HS-5 (cell line): ENCODE measurements at places on chromosomes 4 and X.
A peak's percentile ranks its signal among the peaks of the same experiment; 100 is the strongest.

- DNase-seq = peak; percentile 47
These were observed 148.2 kb downstream of the COMMD8 start for GRCh38 chr4:47315346-47315745.

DNA sequence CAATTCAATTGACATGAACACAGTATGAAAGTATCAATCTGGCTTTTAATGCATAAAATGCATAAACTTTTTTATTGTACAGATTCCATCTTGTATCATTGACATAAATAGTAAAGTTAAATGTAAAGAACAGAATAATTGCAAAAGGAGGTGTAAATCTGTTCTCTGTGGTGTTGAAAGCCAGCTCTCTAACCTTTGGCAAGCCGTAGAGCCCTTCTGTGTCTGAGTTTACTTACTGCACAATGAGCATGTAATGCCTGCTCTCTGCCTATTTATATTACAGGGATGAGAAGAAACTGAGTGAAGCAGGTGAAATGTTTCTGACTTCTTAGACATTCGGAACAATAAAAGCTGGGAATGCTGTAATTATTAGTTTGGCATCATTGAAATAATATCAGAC lies 389.3 kb upstream of the EPHA5 start:
- no peak for DNase-seq

GRCh38 chr4:147366164-147366563 lies 114.7 kb upstream of the EDNRA start:
- DNase-seq = no peak

DNA sequence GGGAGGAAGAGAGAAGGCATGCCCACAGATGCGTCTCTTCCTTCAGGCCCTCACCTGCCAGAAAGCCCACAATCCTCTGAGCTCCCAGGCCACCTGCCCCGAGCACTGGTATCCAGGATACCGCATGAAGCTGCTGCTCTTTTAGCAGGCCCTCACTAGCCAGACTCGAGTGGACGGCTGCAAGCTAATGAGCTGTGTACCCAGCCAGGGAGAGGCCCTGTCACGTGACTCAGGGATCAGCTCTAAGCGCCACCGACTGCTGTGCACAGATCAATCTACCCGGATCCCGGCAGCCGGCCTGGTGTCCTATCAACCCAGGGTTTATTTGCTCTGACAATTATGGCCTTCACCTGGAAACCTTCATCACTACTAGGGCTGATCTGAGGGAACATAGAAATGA lies 39.0 kb downstream of the BCOR start:
- DNase-seq = no peak

GRCh38 chrX:23578079-23578478 lies 89.2 kb upstream of the PRDX4 start:
- peak; percentile 30 for DNase-seq

GRCh38 chr4:101853028-101853427 lies 62.5 kb downstream of the BANK1 start:
- no peak for DNase-seq

DNA sequence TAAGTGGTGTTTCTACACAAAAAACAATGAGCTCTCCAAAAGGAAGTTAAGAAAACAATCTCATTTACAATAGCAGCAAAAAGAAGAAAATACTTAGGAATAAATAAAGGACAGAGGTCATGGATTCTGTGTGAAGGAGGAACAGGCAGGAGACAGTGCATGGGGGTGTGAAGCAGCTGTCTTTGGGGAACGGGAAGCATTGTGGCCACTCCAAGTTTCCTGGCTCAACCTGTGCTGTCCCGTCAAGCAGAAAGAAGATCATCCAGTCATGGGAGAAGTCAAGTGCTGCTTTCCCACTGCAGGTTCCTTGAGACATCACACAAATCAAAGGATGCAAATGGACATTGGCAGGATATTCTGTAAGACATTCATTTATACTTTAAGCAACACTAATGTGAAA lies 66.1 kb upstream of the MAML3 start:
- DNase-seq = no peak

- DNase-seq = no peak
These were observed 10.2 kb upstream of the RHOH start for GRCh38 chr4:40186665-40187014.

DNA sequence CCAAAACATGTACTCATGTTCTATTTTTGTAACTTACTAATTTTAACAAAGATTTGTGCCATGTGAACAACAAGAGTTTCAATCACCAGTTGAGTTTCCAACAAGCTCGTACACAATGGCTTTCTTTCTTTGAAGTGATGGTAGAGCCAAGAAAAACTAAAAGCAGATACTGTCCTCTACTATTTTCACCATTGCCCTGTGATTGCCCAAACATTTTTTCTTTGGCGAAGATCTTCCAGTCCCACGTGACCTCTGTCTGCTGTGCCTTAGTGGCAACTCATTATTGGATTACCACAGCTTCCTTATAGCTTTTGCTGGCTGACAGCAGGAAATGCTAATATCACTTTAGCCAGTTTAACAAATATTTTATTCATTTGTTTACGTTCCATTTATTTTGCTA lies 1147.1 kb downstream of the STIM2 start:
- DNase-seq = no peak

- no peak for DNase-seq
These were observed at the start of gene GPRASP1 for GRCh38 chrX:102651242-102652011. GPRASP1 (plus strand) TSS chrX:102651483; CDS start chrX:102653914, 2,431 bp downstream.

DNA sequence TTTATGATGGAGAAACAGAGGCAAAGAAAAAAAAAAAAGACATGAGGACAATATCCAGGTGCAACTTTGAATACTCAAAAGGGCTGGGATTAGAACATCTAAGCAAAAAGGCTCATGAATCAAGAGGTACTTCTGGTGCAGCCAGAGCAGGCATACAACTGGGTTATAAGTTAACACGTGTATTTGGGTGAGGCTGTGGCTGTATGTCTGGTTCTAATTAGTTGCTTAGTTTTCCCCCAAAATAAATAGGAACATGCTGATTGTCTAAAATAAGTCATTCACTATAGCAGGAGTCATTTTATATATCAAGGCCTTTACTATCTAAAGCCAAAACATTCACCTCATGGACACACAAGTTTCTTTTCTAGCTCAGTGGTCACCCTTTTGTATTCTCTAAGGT lies 20.2 kb downstream of the NHS start:
- no peak for DNase-seq

- no peak for DNase-seq
These were observed 346.1 kb downstream of the GBA3 start for GRCh38 chr4:23038626-23039491.

- no peak for DNase-seq
These were observed 172.5 kb downstream of the ANKRD50 start for GRCh38 chr4:124540014-124540413.

- DNase-seq = no peak
These were observed 18.5 kb downstream of the ANXA3 start for GRCh38 chr4:78570117-78570516.

DNA sequence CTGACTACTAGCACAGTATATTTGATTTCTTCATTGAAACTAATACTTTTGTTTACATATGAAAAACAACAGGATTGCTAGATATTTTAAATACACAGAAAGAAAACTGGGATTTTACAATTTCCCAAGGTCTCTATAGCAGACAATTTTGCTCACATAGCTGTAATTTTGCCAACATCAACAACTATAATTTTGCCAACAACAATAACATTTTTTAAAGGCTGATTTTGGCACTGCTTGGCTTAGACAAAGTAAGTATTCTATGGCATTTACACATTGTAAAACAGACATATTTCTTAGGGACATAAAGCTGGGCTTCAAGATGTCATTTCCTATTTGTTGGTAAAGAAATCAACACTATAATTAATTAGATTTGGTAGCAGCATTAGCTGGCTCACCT lies 922.1 kb downstream of the RAB28 start:
- DNase-seq = no peak

DNA sequence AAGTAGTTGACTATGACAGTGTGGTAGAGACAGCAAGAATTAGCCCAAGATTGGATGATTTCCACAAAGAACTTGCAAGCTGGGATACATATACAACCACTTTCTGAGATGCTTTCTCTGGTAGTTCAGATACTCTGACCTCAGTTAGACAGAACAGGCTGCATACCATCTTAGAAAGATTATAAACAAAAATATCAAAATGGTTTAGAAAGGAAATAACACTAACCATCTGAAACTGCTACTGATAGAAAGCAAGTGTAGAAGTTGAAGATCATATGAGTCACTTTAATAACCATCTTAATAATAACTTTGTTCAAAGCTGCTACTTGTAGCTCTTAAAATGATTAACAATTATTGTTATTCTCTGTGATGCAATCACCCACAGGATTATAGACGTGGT lies 255.4 kb upstream of the TTC29 start:
- DNase-seq = no peak

GRCh38 chr4:2948895-2949781 lies 14.1 kb downstream of the NOP14 start:
- DNase-seq = no peak

DNA sequence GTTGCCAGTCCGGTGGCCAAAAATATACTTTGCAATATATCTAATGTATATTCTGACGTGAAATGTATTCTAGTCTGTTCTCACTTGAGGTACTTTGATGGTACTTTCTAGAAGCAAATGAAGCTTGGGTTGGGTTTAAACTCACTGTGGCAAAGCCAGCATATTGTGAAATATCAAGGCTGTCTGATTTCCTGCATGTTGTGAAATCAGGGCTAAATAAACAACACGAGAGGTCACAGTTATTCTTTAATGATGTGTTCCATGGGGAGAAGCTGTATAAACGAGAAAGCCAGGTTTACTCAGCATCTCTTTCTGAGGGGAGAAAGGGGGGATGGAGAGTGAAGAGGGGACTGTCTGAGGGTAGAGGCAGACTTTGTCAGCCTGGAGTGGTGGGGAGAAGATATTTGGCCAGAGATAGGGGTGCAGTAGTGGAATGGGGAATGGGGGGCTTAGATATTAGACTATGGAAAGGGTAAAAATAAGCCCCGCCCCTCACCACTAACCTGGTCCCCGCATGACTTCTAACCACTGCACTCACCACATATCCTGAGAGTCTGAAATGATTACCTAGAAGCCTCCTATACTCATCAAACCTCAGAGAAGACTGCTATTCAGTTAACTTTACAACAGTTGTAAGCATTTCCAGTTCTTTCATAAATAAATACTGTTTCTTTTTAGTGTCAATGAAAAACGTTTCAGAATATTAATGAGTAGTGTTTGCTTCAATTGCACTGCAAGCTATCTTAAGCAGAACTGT lies 5.9 kb upstream of the SCARB2 start:
- no peak for DNase-seq

GRCh38 chr4:151961456-151961855 lies 200.6 kb upstream of the GATB start:
- DNase-seq = no peak

DNA sequence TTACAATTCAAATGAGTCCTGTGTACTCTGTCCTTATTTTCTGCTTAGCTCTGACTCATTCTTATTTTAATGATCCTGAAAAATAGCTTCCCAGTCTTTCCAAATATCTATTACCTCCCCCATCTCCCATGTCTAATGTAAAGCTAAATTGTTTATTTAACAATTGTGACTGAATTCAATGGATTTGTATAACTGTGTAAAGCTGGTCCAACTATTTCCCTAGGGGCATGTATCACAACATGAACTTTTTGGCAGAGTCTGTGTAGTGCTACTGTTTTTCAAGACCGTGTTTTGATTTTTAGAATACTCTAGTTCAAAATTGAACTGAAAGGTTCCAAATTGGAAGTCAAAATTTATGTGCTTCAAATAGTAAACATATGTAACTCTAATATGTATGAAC lies 67.8 kb downstream of the SPCS3 start:
- DNase-seq = no peak

DNA sequence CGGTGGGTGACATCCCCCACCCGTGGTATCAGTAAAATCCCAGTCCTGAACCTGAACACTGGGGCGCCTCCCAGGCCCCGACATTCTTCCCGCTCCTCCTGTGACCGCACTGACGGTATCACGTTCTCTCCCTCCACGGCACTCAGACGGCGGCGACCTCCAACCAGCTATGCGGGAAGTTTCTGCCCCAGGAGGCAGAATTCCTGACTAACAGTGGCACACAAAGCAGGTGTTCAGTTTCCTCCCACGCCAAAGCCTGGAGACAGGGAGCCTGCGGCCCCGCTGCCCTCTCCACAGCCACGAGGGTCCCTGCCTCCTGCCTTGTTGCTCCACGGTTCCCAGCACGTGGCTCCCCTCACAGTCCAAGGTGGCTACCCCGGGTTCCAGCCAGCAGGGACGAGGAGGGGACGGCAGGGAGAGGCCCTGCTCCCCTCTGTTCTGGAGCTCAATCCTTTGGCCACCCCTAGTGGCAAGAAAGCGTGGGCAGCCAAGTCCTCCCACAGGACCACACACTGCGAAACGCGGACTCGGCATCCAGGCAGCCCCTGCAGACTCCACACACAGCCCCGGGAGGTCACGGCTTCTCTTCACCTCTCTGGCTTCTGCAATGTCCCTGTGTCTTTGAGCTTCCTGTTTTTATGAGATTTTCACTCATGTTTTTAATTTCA lies 15.2 kb downstream of the CTBP1 start:
- no peak for DNase-seq

DNA sequence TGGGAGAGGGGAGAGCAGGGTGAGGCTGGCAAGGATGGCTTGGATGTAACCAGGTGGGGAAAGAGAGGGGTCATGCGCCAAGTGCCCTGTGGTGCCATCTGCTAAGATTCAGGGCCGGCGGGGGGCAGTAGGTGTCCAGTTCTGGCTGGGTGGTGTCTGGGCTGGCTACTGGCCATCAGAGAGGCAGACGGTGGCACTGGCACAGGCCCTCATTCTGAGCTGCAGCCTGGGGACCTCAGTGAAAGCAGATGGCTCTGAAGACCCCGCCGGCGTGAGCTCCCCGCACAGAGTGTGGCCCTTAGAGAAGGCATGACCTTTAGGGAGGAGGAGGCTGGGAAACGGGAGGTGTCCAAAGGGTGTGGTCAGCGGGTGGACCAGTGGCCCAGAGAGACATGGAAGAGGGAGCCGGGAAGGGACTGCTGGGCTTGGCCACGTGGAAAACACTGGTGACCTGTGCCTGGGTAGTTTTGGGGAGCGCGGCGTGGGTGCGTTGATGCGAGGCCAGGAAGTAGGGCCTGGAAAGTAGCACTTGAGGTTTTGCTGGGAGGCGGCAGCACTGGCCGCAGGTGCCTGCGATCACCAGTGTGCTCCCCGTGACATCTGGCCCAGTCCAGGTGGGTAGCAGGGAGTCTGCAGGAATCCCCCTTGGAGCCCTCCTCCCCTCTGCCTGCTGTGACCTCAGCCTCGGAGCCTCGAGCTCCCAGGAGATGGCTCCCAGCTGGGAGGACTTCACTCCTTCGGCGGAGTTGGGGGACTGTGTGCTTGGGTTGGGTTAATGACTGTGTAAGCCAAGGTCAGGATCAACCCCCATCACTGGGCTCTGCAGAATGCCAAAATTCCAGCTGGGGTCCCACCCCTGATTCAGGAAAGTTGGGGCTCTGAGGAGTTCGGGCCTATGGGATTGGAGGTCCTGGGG lies 9.3 kb upstream of the SH3TC1 start:
- DNase-seq = no peak

GRCh38 chr4:177308847-177309521 lies 690 bp upstream of the NEIL3 start:
- no peak for DNase-seq

- no peak for DNase-seq
These were observed 27.7 kb upstream of the GLRB start for GRCh38 chr4:157048248-157048647.

- DNase-seq = peak; percentile 57
These were observed 170.6 kb upstream of the S100G start for GRCh38 chrX:16479206-16479869.

- no peak for DNase-seq
These were observed 431.6 kb downstream of the GABRG1 start for GRCh38 chr4:45692131-45692735.
